Bronchial epithelial cell (primary cell): ENCODE measurements at places on chromosomes 2 and 18. TPM values are rescaled to one million over a fixed set of nuclear protein-coding genes. Genes with fewer than 3 reads are reported as not detected.

DNA sequence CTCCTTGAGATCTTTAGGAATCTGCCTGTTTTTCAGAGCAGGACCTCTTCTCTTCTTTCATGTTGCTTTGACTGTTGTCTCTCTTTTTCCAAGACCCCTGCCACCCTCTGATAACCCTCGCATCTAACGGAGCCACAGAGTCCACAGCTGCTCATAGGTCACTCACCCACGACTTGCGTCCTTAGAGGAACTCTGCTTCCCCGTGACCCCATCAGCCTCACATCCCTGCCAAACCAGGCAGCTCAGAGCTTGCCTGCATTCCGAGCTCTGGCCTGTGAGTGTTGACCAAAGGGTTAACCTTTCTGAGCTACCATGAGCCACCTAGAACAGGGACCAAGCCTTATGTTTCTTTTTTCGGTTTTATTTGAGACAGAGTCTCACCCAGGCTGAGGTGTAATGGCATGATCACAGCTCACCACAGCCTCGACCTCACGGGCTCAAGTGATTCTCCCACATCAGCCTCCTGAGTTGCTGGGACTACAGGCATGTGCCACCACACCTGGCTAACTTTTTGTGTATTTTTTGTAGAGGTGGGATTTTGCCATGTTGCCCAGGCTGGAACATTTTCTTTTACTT lies 36.4 kb downstream of the CABLES1 start:
- DNase-seq: no peak

- DNase-seq: peak; percentile 68
Measured at GRCh38 chr18:3217948-3218647, 1.7 kb downstream of the MYOM1 start.

DNA sequence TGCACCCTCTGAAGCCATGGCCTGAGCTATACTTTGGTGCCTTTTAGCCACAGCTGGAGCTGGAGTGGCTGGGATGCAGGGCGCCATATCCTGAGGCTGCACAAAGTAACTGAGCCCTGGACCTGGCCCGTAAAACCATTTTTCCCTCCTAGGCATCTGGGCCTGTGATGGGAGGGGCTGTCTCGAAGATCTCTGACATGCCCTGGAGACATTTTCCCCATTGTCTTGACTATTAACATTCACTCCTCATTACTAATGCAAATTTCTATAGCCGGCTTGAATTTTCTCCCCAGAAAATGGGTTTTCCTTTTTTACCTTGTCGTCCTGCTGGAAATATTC lies 15.4 kb downstream of the TAF1B start:
- DNase-seq: no peak

Gene SPATS2L
- total RNA-seq: 37.6 and 56.3 TPM in 2 replicates

GRCh38 chr18:32284284-32284683 lies 94.4 kb downstream of the MEP1B start:
- no peak for DNase-seq

- DNase-seq: peak; percentile 10
Measured at GRCh38 chr2:83063511-83063910, 1395.6 kb downstream of the SUCLG1 start.

GRCh38 chr2:29269095-29269764 lies 154.0 kb downstream of the CLIP4 start:
- DNase-seq: no peak

DNA sequence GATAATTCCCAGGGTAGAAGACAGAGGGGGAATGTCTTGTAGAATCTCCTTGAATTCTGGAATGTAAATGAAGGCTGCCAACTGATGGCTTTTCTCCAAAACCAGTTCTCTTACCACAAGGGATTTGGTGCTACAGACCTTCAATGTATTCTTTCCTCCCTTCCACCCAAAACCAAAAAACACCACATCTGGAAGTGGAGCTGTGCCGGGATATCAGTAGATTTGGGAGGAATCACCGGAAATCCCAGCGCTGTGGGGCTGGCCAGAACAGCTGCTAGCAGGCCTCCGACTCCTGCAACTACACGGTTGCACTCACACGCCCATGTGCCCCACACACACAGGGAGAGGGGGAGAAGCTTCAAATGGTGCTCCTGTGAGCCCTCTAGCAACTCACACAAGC lies 45.7 kb downstream of the RPL31 start:
- DNase-seq: no peak

Gene CDH7
- not detected in 2 replicates for total RNA-seq

Gene ACTG2
- not detected in 2 replicates for total RNA-seq

Gene EIF2B4
- total RNA-seq: 29.7 and 32.4 TPM in 2 replicates

DNA sequence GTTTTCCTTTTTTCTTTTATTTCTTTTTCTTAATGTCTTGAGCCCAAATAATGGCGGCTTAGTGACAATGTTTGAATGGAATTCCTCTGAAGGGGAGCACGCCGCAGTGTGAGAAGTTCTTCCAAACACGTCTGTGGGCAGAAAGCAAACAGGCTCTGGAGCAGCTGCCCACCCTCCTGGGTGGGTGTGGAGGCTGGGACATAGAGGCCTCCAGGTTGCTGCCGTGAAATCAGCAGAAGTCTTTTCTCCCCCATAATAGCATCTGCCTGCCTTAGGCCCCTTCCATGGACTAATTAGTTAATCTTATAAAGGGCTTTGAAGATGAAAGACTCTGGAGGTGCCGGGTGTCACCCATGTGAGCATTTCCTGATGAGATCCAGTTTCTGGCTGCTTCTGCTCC lies 213.9 kb downstream of the SH3RF3 start:
- DNase-seq: no peak

DNA sequence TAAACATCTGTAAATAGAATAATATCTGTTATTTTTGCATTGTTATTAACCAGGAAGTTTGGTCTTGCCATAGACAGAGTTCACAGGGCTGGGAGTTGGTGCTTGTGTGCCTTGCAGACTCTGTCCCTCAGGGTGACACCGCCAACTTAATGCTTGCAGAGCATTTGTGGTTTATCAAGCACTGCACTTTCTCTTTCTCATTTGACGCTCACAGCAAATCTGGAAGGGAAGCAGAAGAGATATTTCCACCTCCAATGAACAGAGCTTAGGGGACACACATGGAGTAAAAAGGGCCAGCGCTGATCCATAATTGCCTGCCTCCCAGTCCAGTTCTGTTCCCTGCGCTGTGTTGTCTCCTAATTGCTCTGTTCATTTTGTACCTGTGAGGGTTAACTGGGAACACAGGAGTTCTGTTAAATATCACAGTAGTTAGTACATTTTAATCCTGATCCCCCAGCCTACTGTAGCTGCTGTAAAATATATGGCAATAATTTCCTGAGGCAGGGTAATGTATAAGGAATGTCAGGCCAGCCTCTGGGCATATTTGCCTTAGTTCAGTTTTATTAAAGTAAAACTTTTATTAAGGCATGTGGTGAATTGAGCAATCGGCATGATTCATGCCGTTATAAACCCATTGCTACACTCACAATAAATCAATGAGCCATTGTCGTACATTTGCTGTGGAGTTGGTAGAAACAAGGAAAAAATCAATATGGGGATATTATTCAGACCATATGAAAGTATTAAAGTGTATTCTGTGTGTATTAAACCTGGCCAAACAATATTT lies 182.5 kb upstream of the OSR1 start:
- peak; percentile 95 for DNase-seq

Gene RTP5
- total RNA-seq: not detected in 2 replicates

- DNase-seq: peak; percentile 25
Measured at GRCh38 chr2:101558740-101559525, 84.0 kb upstream of the RFX8 start.

DNA sequence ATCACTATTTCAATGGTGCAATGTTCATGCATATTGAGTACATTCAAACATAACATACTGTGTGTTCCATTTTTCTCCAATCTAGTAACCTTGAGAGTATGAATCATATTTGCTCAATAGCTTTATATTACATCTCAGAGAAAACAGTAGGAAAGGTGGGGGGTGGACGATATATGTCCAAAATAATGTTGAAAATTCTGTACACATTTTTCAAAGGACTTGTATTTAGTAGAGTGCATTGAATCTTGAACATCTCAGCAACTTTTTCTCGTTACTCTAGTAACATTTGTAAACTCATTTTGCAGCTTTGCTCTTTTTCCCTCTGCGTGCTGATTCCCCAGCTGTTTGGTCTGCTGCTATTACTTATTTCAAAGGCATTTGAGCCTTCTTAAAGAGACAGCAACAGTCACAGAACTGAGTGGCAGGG lies 1487.0 kb downstream of the LRP1B start:
- DNase-seq: peak; percentile 23

DNA sequence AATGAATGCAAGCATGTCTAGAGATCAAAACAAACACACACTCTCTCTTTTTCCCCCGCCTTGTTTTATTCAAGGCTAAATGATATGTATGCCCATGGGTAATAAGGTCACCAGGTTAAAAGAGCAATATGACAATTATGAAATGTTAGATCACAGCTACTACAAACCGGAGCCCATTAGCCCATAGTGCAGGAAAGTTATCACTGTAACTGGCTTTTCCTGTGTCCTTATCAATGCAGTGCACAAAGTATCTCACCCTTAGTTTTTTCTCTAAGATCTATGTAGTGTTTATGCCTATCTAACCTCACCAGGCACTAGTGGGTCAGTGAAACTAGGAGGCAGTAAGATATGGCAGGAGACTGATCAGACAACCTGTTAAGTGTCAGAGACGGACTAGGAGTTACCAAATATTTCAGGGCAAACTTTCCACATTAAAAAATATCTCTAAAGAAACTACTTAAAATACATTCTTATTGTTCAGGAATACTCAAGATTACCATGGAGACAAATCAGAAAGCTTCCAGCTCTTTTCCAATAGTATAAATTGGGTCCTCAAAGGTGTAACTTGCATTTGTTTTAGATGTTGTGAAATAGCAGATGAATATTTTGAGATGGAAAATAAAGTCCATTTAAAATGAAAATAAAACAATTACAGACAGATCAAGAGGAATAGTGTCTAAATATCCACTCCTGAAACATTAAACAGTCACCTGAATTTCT lies 282.2 kb downstream of the EXOC6B start:
- no peak for DNase-seq

DNA sequence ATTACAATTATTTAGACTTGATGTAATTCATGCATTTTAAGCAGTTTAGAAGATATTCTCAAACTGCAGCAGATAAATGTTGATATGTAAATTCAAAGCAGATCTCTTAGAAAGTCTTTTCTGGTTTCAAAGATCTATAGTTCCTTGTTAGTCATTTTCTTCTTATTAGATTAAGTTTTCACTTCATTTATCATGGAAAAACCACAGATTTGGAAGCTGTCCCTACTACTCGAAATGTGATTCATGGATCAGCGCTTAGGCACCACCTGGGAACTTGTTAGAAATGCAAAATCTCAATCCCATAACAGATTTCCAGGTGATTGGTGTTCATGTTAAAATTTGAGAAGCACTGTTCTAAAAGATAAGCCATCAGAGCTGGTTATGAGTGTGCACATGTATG lies 92.8 kb upstream of the CDH2 start:
- no peak for DNase-seq

Gene MOGAT1
- not detected in 2 replicates for total RNA-seq

Gene RPRM
- 0.13 TPM in 1 of 2 replicates, not detected in the other for total RNA-seq

DNA sequence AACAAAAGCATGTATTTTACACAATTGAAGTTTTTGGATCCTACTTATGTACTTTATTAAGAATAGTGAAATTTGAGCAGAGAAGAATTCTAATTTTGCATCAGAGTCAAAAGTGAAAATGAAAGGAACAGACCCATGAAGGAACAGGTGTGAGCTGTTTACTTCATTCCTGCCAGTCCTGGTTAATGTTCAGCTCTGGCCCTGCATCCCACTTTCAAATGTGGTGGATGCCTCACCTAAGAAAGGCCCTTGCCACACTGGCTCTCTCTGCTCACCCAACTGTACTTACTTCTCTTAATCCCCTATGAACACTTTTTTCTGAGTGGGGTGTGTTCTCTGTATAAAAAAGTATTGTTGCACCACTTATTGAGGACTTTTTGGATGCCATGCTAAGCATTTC lies 22.2 kb downstream of the FAM110C start:
- no peak for DNase-seq

DNA sequence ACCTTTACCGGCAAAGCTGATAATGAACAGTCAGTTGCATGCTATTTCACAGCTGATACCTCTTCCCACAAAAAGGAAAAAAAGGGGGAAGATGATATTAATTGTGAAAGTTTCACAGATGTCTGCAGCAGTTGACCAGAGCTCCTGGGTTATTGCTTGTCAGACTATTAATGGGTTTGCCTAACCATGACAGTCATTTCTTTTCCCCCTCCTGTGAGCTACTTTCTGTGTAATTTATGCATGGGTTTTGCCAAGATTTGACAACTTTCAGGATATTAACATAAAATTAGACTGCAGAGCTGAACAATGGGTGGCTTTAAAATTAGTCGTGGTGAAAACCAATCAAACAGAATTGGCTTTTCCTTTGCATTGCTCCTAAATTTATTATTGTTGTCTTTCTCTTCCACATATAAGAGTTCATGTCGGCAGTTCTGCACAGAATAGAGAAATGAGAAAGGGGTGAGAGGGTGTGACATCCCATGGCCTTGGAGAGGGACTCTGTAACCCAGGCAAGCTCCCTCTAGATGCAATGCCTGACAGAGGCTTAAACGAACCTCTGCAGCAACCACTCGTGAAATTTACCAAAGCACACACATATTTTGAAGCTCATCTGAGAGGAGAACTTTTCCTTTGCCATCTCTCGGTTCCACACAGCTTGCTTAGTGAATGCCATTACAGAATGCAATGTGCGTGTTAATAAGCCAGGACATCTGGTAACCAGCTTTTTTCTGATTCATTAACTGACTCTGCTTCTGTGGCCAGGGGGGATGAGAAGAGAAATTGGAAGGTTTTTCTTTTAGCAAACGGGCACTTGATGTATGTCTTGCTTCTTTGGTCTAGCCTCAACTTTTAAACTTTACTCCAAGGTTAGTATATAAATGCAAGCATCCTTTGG lies 82.2 kb upstream of the ITGA4 start:
- no peak for DNase-seq

GRCh38 chr2:160583146-160583535 lies 89.5 kb upstream of the RBMS1 start:
- no peak for DNase-seq

Gene OR6B2
- total RNA-seq: not detected in 2 replicates

Gene RPS27A
- 949 and 1,648 TPM in 2 replicates for total RNA-seq
